ENCODE measurements at places on chromosomes 3 and 15.

DNA sequence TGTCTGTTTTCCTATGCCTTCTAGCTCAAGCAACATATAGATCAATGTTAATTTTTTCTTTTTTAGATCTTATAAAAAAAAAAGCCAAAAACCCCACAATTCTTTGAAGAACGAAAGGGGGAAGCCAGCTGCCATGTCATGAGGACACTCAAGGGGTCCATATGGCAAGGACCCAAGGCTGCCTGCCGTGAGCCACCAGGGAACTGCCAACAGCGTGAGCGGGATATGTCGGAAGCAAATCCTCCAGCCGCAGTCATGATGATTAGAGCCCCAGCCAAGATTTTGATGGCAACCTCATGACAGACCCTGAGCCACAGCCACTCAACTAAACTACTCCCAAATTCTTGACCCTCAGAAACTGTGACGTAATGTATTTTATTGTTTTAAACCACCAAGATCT, 6.5 kb downstream of the GP5 start:
- no peak for DNase-seq

GRCh38 chr3:5205165-5205941, 17.8 kb downstream of the EDEM1 start:
- no peak for DNase-seq

DNA sequence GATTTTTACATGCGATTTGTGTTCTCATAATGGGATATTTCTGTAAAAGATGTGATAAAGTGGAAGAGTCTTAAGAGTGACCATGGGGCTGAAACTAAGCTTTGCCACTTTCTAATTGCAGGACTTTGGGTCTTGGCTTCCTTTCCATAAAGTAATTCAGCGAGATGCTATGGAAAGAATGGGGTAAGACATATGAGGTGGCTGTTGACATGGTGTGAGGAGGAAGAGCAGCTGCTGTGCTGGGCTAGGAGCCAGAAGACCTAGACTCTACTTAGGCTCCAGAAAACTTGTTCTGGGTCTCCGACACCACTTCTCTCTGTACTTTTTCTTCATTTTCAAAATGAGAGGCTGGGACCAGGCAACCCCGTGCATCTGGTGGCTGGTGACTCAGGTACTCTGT, 654.5 kb upstream of the CFAP20DC start:
- no peak for DNase-seq

- DNase-seq = no peak
Observed at GRCh38 chr3:36843065-36844051, 79.0 kb upstream of the DCLK3 start.

- DNase-seq = no peak
Observed at GRCh38 chr3:184377882-184378445, at the start of gene THPO. Gene THPO (minus strand): TSS chr3:184378207. CDS start chr3:184376259, 1,948 bp downstream.

DNA sequence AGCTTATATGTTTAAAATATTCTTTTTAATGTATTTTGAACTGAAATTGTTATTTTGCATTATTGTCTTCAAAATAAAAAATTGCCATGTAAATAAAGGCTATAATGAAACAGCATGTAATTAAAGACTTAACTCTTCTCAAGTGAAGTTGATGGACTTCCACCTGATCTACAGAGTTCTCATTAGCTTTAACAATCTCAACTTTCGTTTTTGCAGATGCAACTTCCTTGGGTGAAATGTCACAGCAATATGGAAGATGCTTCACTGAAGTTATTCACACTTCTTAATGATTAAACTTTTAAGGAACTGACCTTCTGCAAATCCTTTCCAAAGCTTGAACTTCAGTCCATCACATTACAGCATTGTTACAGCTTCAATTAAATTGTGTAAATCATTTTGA, 63.6 kb downstream of the OSTN start:
- no peak for DNase-seq

- no peak for DNase-seq
Observed at GRCh38 chr15:76772776-76773175, 132.4 kb downstream of the SCAPER start.

GRCh38 chr15:51576911-51577500, 45.6 kb downstream of the DMXL2 start:
- no peak for DNase-seq

- DNase-seq = no peak
Observed at GRCh38 chr3:42702066-42702951, at the start of gene HHATL. Gene HHATL (minus strand): TSS chr3:42702798. CDS start chr3:42700826, 1,972 bp downstream.

DNA sequence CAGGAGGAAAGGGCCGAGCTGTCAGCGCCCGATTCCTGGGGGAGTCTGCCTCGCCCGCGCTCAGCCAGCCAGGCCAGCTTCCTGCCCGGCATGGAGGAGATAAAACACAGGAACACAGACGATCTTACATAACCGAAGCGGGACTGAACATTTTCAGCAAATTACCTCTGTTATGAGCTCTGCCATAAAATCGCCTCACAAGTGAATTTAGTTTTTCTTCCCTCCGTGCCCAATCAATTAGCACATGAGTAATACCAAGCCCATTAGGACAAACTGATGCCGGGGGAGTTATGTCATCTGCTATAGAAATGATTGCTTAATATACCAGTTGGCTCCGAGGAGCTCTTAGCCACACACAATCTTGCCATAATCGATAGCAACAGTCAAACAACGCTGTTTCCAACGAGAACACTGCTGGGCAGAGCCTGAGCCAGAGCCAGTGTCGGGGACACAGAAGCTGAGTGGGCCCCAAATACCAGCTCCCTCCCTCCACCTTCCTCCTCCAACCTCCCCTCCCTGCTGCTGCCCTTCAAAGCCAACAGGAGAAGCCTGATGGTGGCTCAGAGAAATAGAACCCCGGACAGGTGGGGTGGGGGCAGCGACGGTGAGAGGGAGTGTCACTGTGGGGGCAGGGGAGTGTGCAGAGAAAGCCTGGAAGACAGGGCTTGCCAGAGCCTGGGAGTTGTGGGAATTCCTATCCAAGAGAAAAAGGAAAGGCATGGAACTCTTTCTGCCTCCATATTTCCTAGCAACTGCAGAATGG, 279.4 kb upstream of the TLE3 start:
- no peak for DNase-seq

GRCh38 chr15:76183930-76184649, 124.3 kb downstream of the TMEM266 start:
- no peak for DNase-seq

DNA sequence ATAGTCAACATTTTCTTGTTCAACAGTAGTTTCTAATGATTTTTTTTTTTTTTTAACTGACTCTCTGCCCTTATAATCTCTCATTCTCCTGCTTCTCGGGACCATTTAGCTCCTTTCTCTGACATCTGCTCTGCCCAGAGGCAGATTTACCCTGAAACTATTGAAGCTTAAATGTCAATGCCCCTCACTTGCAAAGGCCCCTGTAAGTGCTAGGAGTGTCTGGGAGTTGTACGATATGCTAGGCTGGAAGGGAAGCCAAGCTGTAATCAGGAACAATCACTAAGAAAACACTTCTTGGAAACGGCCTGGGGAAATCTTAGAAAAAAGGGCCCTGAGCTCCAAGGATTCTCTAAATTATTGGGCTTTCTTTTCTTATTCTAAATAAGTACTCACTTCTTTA, 5.8 kb upstream of the PLOD2 start:
- no peak for DNase-seq

DNA sequence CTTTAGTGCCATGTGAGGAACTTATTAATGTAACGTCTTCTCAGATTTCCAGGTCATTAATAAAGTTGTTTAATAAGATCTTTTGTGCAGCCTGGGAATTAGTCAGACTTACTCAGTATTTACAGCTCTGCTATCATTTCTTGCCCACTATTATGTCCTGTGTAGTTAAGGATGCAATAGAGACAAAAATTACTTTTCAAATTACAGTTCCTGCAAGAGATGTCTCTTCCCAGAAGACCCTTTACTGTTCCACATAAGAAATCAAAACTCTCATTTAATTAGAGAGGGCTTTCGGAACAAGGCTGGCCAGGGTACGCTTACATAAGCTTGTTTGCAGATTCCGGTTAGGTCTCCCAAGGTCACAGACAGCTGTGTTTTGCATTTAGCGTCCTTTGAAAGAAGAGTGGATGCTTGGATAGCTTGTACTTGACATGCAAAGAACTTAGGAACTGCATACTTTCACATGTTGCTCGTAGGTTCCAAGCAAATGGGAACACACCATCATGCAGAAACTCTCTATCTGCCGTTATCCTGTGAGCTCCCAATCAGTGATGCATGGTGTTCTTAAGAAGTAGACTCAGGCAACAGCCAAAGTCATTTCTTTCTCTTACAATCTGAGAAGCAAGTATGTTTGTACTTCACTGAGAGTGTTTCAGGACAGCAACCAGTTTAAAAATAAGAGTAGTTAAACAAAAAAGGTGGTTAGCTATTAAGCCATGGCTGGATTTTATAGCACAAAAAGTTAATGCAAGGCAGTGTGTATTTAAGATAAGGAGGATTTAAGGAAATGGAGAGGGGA, 37.4 kb downstream of the FILIP1L start:
- no peak for DNase-seq

DNA sequence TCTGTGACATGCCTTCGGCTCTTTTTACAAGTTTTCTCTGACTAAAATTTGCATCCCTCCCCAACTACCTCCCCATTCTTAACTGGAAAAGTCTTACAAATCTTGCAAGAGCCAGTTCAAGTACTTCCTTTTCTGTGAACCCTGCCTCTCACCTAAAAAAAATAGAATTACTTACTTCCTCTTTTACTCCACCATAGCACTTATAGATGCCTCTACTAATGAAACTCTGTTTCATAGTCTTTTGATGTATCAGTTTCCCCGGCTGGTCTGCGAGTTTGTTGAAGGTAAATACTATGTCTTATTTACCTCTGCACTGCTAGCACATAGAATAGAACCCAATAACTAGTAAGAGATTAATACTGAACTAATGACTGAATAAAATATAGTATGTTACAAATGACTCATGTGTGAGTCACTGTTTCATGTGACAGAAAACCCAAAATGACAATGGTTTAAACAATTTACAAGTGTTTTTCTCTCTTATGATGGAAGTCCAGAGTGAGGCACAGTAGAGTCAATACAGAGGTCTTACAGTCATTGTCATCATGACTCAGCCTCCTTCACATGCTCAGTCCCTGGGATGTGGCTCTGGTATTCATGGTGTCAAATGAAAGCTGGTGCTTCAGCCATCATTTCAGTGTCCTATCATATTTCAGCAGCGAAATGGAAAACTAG, 393.5 kb downstream of the RSL24D1 start:
- no peak for DNase-seq

DNA sequence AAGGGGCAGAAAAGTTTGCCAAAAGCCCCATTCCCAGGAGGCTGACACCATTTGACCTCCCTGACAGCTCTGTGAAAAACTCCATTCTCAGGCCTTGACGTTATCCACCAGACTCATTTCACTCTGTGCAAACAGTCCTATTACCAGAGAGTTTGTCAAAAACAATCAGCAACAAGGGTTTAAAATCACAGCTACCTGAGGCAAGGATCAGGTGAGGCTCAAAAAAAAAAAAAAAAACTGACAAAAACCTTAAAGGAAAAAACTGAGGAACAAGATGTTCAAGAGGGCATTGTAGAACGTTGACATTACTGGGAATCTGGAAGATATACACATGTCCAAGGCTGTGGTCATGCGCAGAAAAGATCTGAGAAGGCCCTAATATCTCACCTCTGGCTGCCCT, 11.4 kb downstream of the AVEN start:
- no peak for DNase-seq

DNA sequence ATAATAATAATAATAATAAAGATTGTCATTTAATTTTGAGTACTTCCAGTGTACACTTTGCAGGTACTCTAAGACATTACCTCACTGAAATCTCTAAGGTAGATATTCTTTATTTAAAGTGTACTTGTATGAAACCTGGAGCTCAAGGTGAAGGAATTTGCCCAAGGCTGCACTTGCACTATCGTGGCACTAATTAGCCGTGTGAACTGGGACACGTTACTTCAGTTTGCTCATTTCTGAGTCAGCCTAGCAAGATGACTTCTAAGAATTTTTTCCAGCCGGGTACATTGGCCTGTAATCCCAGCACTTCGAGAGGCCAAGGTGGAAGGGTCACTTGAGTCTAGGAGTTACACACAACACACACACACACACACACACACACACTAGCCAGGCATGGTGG, 33.5 kb downstream of the MLH1 start:
- DNase-seq = no peak

- DNase-seq = no peak
Observed at GRCh38 chr3:56547486-56547885, 9.5 kb upstream of the CCDC66 start.

DNA sequence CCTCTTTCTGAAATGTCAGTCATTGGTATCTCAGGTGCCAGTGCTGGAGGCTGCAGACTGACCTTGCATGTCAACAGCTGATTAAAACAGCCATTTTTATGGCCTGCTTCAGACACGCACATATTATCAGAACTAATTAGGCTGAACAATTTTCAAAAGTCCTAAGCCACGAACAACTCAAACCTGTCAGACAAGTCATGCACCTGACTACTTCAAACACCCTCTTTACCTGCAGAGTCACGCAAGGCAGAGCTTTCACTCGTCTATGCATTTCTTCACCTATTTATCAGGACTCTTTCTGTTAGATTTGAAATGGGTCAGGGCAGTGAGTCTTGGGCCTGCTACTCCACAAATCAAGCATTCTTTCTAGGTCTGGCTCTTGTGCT, 26.7 kb downstream of the CLK3 start:
- no peak for DNase-seq

DNA sequence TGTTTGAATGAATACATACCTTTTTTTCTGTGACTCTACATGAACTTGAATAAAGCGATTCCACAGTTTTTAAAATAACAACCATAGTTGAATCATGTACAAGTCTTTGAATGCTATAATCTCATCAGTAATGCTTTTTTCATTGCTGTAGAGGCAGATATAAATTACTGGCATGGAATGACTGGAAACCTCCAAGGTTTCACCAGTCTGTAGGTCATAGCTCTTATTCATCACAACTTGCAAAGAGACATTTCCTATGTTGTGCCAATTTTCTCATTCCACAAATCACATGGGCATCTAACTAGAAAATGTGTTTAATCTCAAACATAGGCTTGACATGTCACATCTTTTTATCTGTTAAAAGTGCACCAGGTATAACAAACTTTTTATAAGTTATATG, 407.1 kb upstream of the KCNMB2 start:
- no peak for DNase-seq

GRCh38 chr3:146914409-146914808, 309.3 kb upstream of the PLSCR5 start:
- no peak for DNase-seq

- DNase-seq = no peak
Observed at GRCh38 chr15:67084561-67084960, 19.2 kb downstream of the SMAD3 start.

DNA sequence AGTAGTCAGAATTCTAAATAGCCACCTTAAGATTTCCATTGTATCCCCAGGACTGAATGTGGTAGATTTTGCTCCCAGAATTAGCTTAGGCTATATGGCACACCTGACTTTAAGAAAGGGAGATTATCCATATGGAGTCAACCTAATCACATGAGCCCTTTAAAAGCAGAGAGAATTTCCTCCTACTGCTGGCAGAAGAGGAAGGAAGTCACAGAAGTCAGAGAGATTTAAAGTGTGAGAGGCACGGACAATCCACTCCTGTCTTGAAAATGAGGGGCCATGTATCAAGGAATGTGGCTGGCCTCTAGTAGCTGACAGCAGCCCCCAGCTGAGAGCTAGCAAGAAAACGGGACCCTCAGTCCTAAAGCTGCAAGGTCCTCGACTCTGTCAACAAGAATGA, 26.8 kb downstream of the LRRC31 start:
- no peak for DNase-seq

- no peak for DNase-seq
Observed at GRCh38 chr15:100394736-100395440, 53.1 kb upstream of the ADAMTS17 start.

- no peak for DNase-seq
Observed at GRCh38 chr3:188830893-188831292, 340.9 kb upstream of the TPRG1 start.

- no peak for DNase-seq
Observed at GRCh38 chr3:32681811-32682210, 3.2 kb upstream of the CNOT10 start.

- DNase-seq = no peak
Observed at GRCh38 chr15:100601617-100602063, 344 bp downstream of the LINS1 start.
